GM12892 (cell line): ENCODE measurements at places on chromosomes 11 and 22.

DNA sequence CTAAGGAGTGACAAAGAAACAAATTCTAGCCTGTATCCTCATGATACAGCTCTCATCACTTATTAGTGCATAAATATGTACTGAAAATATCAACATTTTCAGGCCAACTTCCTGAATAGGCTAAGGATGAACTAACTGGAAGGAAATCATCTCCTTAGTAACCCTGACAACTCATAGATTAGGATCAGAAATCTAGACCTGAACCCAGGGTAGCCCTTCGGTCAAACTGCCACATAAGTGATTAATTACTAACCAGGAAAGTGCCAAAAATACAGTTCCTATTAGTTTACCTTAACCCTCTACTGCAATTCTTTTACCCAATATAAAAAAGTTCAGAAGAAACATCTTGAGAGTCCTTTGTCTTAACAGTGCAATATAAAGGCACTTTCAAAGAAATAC is 40.0 kb downstream of the AMBRA1 start:
- no peak for DNase-seq

- DNase-seq: no peak
These were observed 27.6 kb upstream of the BMAL1 start for GRCh38 chr11:13249992-13250391.

- no peak for DNase-seq
These were observed 6.8 kb downstream of the TMEM121B start for GRCh38 chr22:17114173-17114897.

DNA sequence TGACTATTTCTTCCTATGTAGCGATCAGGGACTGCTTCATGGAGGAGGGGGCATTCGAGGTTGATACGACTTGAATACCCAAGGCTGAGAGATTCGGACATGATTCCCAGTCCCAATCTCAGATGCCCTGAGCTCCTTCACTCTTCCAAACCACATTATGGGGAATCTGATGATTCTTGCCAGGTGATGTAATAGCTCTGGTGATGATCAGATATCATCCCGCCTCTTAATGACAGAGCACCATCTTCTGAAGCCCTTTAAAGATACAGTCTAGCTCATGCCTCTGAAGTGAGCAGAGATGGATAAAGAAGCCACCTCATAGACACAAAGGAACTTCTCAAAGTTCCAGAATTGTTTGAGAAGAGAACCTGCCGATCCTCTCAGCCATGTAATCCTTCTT is 8.9 kb upstream of the CLMP start:
- DNase-seq: no peak

DNA sequence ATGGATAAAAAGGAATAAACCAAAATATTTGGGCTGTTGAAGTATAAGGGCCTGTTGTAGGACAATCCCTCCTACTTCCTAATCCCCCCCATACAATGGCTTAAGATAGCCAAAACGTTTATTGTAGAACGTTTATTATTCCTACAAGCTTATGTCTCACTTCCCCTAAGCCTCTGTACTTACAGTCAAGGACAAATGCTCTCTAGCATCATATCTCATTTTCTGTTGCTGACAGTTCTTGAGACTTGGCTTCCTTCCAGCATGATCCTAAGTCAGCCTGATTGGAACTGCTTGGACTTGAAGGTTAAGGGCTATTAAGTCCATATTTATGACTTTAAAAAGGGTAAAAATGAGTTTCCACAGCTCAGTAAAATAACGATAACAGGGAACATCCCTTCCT is 8.8 kb downstream of the MISFA start:
- DNase-seq: no peak

- DNase-seq: no peak
These were observed 61.4 kb downstream of the PPFIA1 start for GRCh38 chr11:70331901-70332300.

DNA sequence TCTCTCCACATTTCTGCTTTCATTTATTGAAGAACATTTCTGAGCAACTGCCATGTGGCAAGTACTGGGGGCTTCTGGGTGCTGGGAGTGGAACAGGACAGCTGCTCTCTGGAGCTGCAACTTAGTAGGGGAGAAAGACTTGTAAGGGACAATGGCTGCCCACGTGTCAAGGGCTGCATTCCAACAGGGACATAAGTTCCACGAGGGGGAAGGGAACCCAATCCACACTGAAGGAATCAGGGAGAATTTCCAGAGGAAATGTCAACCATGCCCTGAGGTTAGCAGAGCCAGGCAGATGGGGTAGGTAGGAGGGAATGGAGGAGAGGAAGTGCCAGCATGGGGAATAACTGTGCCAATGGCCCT is 1.7 kb downstream of the MAPK8IP2 start:
- no peak for DNase-seq

- DNase-seq: no peak
These were observed 44.4 kb downstream of the CNTN5 start for GRCh38 chr11:99065121-99065520.

DNA sequence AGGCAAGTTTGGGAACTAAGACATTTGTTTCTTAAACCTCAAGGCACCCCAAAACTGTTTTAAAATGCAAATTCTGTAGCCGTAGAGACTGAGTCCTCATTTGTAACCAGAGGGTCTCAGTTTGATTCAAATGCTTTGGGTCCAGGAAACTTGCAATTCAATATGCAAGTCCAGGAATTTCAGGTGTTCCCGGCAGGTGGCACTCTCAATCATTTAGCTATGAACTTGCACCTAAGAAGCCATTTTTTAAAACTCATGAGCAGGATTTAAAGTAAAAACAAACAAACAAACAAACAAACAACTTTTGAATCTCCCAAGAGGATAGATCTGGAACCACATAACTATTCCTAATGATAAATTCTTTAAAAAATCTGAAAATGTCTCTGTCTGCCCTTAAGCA is 8.7 kb upstream of the ABTB2 start:
- DNase-seq: no peak

GRCh38 chr22:32619614-32620426 is 145.2 kb downstream of the FBXO7 start:
- DNase-seq: no peak

DNA sequence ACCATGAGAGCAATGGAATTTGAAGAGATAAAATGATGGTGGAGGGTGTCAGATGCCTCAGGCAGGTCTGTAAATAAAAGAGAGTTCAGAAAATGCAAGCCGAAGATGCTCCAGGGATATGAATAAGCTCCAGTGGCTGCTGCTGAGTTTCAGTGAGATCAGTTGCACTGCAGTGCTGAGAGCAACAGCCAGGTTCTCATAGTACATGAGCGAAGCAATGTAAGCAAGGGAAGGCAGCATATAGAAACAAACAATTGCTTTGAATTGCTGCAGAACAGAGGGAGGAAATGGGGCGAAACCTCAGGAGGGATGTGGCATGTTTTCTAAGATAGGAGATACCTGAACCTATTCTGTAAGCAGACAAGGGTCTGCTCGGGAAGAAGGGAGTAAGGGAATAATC is 369.5 kb downstream of the AASDHPPT start:
- no peak for DNase-seq

DNA sequence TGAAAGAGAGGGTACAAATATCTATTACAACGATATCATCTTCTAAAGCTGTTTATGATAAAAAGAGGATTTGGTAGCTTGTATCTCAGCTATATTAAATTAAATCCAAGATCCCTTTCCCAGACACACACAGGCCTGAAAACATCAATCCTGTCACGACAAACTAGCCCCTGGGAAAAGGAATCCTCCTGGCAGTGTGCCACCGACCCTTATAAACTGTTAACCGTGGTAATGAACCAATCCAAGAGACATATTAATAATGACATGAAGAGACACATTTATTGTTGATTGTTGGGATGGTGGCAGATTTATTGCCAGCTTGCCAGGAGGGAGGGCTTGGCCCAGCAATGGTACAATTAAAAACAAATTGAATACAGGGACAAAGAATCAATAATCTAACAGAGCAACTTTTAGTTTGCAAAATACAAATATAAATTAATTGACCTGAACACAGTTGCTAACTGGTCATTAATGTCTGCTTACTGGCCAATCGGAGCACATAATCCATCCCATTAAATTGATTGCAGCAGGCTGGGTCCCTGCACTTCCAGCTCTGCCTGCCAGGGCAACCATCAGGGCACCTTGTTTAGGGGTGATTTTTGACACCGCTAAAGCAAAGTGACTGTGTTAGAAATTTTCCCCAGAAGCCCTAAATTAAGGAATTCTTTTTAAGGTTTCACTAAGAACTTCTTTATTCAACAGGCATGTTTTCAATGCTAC is 887.6 kb downstream of the OPCML start:
- no peak for DNase-seq

GRCh38 chr11:126809514-126810289 is 190.9 kb downstream of the KIRREL3 start:
- DNase-seq: no peak

DNA sequence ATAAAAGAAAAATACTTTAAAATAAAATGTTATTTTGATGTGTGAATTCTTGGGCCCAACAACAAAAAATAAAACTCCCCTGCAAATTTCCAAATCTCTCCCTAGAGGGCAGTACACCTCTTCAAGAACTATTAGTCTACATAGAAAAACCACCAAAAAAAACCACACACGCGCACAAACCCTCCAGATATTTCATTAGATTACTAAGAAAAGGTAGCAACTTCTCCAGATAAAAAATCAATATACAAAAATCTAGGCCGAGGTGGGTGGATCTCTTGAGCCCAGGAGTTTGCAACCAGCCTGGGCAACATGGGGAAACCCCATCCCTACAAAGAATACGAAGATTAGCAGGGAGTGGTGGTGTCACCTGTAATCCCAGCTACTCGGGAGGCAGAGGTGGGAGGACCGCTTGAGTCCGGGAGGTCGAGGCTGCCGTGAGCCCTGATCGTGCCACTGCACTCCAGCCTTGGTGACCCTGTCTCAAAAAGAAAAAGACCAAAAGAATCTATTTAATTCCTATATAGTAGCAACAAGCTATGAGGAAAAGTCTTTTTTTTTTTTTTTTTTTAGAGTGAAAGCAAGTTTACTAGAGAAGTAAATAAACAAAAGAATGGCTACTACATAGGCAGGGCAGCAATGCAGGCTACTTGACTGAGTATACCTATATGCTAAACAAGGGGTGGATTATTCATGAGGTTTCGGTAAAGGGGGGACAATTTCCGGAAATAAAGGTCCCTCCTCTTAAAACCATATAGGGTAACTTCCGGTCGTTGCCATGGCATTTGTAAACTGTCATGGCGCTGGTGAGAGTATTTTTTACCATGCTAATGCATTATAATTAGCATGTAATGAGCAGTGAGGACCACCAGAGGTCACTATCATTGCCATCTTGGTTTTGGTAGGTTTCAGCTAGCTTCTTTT is 13.1 kb downstream of the B3GNT6 start:
- DNase-seq: no peak

DNA sequence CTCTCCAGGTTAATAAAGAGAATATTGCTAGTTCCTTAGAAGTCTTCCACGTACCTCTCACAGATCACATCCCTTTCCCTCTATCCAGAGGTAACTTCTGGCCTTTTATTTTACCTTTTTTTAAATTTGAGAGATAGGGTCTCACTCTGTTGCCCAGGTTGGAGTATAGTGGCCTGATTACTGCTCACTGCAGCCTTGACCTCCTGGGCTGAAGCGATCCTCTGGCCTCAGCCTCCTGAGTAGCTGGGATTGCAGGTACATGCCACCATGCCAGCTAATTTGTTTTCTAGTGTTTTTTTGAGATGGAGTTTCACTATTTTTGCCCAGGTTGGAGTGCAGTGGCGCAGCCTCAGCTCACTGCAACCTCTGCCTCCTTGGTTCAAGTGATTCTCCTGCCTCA is 24.4 kb downstream of the YAP1 start:
- no peak for DNase-seq

DNA sequence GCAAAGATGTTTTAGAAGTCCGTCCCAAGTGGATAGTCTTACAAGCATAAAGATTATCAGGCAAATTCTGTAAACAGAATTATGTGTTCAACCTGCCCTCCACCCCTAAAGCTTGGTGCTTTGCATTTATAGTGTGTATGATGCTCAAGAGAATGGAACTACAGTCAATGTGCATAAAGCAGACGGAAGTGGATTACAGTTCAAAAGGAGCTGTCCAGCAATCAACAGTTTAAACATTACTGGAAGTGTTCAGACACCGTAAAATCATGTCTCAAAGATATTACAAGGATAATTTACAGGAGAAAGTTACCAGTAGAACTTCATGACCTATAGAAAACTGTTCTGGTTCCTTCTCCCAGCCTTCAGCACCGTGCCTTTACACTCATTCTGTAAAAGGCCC is 1.0 kb downstream of the RIC3 start:
- DNase-seq: no peak

DNA sequence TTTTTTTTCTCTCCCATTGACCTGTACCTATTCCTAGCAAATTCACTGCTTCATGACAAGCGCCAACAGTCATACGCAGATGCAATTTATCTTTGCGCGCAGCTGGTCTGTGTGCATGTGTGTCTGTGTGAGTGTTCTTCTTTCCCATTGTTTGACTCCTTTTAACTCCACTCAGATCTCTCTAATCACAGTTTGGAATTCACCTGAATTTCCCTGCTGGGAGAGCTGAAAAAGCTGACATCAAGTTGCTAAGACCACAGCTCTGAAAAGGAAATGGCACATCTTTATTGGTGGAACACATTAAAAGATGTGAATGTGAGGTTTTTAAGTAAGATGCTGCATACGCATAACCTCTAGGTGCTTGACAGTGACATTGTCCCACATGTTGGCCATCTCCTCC is 187.4 kb upstream of the MTMR2 start:
- DNase-seq: no peak

GRCh38 chr22:50299785-50300619 is 7.4 kb downstream of the PLXNB2 start:
- no peak for DNase-seq

DNA sequence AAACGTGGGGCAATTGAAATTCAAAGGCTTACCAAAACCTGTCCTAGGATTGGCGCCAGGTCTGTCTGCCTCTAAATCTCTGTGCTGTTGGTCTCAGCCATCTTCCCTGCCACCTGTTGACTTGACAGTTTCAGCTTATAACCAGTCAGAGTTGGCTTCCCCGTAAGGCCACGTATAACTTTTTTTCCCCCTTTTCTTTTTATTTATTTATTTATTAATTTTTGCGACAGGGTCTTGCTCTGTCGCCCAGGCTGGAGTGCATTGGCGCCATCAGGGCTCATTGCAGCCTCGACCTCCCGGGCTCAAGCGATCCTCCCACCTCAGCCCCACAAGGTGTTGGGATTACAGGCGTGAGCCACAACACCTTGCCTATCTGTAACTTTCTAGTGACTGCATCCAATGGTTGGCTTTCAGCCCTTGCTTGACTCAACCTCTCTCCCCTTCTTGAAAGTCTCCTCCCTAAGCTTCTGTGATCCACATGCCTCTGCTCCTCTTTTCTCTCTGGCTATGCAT is 1.4 kb upstream of the SYVN1 start:
- no peak for DNase-seq
